ENCODE measurements at places on chromosomes 12 and 14.
A peak's percentile ranks its signal among the peaks of the same experiment; 100 is the strongest.

GRCh38 chr12:117523971-117524370 is 162.5 kb upstream of the NOS1 start:
- DNase-seq = no peak

GRCh38 chr12:120799243-120800045 is 73.8 kb downstream of the ACADS start:
- DNase-seq = no peak

DNA sequence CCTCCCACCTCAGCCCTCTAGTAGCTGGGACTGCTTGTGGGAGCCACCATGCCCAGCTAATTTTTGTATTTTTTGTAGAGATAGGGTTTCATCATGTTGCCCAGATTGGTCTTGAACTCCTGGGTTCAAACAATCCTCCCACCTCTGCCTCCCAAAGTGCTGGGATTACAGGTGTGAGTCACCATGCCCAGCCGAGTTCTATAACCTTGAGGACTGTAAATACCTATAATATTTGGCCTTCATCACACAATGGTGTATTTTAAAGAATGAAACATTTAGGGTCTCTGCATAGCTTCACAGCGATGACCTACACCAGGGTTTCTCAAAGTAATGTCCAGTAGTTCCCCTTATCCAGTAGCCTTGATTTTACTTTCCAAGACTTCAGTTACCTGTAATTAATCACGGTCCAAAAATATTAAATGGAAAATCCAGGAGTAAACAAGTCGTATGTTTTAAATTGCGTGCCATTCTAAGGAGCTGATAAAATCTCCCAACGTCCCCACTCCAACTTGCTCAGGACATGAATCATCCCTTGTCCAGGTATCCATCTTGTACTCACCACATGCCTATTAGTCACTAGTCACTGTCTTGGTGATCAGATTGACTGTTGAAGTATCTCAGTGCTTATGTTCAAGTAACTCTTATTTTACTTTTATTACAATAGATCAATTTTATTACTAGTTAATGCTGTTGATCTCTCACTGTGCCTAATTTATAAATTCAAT is 368.2 kb downstream of the BTG1 start:
- DNase-seq = peak; percentile 12

DNA sequence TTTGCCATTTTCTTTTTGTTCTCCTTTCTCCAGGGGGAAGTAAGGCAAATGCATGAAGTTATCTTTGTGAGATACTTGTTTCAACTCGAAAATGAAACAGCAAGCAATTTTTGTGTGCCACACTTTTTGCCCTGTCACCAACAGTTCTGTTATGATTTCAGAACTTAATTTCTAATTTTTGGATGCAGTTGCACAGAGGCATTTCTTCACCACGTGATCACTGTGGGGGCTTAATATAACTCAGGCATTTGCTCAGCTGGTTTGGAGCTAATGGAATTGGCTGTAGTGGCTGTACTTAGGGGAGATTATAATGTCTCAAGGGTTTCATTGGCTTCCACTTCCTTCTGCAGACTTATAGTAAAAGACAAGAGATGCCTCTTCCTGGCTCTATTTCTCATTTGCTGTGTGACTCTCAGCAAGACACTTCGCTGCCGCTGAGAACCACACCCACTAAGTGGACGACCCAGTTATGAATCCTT is 452.4 kb downstream of the RAD51B start:
- no peak for DNase-seq

DNA sequence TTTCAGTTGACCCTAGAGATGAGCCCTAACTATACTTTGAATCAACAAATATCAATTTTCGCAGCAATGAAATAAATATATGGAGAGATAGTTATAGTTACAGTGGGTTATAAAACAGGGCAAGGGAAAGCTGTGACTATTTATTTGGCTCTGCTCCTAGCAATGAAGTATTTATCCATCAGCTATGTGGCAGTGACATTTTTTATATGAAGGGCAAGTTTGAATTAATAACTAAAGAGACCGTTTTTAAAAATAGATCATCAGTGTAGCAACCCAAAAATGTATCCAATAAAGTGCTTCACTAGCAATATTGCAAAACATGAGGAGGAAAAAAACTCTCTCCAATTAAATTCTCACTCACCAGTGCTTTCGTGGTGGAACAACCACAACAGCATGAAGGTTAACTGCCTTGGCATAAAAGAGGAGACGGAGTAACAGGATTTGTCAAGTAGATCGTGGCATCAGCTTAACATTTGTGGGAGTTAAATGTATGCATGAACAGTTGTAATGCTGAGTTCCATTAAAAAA is 58.1 kb upstream of the NUDT4 start:
- peak; percentile 30 for DNase-seq

DNA sequence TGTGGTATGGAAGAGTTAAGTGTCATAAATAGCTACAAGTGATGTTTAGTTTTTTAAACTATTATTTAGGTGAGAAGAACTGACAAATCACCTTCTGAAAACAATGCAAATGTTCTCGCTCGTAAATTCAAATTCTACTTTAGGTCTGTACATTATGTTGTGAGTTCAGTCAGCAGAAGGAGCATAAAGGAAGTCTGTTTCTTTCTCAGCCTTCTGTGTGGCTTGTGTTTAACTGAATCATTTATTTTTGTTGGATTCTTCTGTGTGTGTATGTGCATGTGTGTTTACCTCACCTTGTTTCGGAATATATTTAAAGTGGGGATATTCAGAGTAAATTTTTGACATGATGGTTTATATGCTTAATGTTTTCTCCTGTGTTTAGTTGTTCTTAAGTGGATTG is 285.9 kb downstream of the TMTC2 start:
- DNase-seq = no peak

- DNase-seq = no peak
Measured at GRCh38 chr12:38502415-38502814, 185.8 kb downstream of the ALG10B start.

GRCh38 chr14:51004352-51004800 is 60.1 kb upstream of the PYGL start:
- peak; percentile 74 for DNase-seq

- DNase-seq = peak; percentile 4
Measured at GRCh38 chr12:18135086-18135485, 45.1 kb upstream of the RERGL start.

DNA sequence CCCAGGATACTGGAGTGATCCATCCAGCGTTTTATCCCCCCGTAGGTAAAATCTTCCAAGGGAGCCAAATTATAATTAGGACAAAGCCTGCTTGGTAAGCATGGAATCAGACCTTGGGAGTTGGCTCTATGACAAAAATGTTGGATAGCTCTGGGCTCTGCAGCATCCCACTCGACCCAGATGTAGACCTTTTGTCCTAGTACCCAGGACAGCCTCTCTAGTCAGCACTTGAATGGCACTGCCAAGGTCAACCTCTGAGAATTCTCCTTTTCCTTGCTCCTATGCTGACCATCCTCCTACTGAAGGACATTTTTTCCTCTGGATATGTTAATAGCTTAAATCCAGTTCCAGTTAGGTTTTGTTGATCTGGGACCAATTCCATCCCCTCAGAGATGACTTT is 104.7 kb upstream of the SLC35F4 start:
- DNase-seq = no peak

DNA sequence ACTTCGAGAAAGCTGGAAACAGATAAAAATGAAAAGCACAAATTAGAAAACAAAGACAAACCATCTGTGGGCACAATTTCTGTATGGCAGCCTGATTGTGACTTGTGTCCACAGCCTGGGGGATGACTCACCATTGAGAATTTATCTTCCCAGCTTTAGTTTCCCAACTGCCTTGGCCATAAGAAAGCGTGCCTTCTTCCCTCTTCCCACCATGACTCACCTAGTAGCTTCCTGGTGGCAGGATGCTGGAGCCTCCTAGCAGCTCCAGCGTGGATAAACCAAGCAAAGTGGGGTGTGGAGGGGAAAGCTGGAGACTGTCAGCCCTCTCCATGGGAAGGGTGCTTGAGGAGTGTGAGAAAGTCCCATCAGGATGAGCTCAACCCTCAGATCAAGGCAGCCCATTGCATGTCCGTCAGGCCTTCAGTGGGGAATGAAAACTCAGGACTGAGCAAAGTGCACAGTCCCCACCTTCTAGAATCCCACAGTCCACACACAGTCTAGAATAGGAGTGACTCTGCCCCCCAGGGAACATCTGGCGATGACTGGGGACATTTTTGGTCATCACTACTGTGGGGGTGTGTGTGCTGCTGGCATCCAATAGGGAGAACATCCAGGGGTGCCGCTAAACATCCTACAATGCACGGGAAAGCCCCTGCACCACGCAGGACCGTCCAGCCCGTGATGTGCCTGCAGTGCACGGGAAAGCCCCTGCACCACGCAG is 22.4 kb upstream of the SERPINA6 start:
- DNase-seq = peak; percentile 99

DNA sequence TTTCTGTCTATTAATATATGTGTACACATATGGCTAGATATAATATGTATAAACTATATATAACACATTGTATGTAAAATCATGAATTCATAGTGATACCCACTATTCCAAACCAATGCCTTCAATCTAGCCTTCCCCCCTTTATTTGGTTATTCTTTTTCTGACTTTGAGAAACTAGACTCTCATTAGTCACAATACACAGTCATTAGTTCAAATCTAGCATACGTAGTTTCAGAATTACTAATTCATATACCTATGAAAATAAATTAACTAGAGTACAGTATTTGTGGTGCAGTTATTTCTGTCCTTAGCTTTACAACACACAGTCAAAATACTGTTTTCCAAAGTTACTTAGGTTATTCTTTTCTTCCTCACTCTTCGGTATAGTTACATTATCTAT is 268.2 kb downstream of the DPF3 start:
- no peak for DNase-seq

DNA sequence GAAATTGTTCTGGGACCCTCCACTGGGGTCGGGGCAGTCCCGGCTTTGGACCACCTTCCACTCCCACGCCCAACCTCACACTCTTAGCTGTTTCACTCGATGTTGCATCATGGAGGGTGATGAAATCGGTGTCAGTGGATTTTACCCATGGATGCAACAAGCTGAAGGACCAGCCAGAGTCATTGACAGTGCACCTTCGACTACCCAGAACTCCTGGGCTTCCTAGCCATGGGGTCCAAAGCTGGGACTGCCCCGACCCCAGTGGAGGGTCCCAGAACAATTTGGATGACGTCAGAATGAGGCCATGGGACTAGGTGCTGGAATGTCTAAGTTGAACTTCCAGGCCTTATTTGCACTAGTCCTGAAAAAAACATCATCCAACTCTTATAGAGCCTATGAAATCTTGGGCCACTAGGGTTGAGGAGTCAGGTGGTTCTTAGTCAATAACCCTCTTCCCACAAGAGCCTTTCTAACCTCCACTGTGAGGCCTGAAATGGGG is 882 bp upstream of the IL23A start:
- peak; percentile 18 for DNase-seq

- no peak for DNase-seq
Measured at GRCh38 chr12:49564686-49565405, 3.1 kb downstream of the MCRS1 start.

DNA sequence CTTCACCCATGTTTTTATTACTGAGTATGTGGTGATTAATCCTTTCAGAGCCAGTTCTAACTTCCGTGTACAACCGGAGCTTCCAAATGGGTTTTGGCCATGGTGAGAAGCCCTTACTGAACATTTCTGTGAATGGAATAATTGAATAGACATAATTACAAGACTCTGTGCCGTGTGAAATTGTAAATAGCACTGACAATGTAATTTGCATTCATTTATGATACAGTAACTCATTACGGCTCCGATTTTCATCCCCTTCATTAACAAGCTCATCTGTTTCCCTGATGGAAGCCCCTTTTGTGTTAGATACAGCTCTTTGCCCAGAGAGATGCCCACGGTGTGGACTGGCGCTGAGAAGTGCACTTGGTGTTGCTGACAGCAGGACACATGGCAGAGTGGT is 891.0 kb downstream of the AACS start:
- DNase-seq = no peak

- DNase-seq = peak; percentile 61
Measured at GRCh38 chr14:64541261-64541971, 875 bp downstream of the HSPA2 start.

DNA sequence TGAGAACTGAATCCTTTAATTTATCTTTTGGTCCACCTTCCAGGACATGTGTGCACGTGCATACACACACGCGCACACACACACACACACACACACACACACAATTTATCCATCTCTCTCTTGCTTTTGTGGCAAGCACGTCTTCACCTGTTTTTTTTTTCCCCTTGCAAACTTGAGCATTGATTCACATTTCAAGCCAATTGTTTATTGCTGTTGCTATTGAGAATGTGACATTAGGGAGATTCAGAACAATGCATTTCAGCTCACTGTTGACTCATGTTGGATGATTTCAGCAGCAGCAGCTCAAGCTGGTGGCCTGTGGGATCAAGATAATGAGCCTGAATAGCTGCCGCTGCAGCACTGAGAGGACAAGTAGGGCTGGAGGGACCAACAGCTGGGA is 128.9 kb downstream of the SNAPC1 start:
- DNase-seq = peak; percentile 37

- no peak for DNase-seq
Measured at GRCh38 chr12:116638376-116638775, 79.2 kb downstream of the MAP1LC3B2 start.

- peak; percentile 63 for DNase-seq
Measured at GRCh38 chr14:22484632-22485031, 104.4 kb downstream of the DAD1 start.

GRCh38 chr14:69559581-69560011 is 15.1 kb downstream of the CCDC177 start:
- DNase-seq = no peak

GRCh38 chr14:105060751-105061427 is 4.3 kb downstream of the GPR132 start:
- DNase-seq = no peak

GRCh38 chr14:55620981-55621380 is 41.0 kb downstream of the KTN1 start:
- no peak for DNase-seq
